ENCODE measurements at places on chromosomes 11 and 22. TPM values are rescaled to one million over a fixed set of nuclear protein-coding genes. Genes with fewer than 3 reads are reported as not detected.

DNA sequence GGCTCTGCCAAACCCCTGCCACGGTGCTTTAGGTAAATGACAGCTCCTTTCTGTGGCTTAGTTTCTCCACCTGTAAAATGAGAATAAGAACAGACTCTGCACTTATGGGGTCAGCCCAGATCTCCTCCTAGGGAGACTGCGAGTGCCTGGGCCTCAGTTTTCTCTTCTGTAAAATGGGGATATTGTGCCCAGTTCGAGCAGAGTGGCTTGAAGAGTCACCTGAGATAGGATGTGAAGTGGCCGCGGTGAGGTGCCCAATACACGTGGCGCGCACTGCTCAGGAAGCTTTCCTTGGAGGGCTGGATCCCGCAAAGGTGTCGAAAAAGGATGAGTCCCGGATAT is 473 bp upstream of the EMID1 start:
- H3K4me3 ChIP-seq, result peak overlapping the region; percentile 87
- no peak overlapping the region for H3K27ac ChIP-seq
- DNase-seq, result no peak
- no peaks in the 10 kb centered on the region for H3K36me3 ChIP-seq
- no peaks in the 10 kb centered on the region for H3K27me3 ChIP-seq

- H3K27ac ChIP-seq, result no peak overlapping the region
- no peak overlapping the region for H3K4me3 ChIP-seq
- H3K4me1 ChIP-seq, result no peaks in the 10 kb centered on the region
- H3K27me3 ChIP-seq, result no peaks in the 10 kb centered on the region
- H3K36me3 ChIP-seq, result no peaks in the 10 kb centered on the region
Measured at GRCh38 chr11:69572233-69572860, 68.6 kb upstream of the CCND1 start.

DNA sequence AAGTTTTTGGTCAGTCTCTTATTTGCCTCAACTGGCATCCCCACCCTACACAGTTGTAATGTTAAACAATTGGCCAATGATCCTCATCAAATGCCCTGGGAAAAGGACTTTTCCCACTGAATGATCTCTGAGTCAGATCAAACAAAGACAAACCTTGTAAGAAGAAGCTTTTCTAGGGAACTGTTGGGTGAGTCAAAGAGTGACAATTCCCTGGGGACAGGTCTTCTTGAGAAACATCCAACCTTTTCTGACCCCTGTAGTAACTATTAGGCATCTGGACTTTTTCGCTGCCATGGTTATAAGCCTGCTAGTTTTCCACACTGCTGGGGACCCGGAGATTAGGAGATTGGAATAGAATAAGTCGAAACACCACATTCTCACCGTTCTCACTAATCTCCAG is 789.8 kb upstream of the API5 start:
- no peak overlapping the region for H3K4me3 ChIP-seq
- no peak for DNase-seq
- no peak overlapping the region for H3K27ac ChIP-seq

Gene OR5A1
- total RNA-seq, result not detected

Gene FXYD2
- total RNA-seq, result 1.3 TPM

Gene RBMXL2
- not detected for total RNA-seq

- H3K27ac ChIP-seq, result no peak overlapping the region
- H3K4me3 ChIP-seq, result no peak overlapping the region
- no peaks in the 10 kb centered on the region for H3K4me1 ChIP-seq
Measured at GRCh38 chr11:83760932-83761331, 474.8 kb upstream of the CCDC90B start.

Gene NNMT
- 1,078 TPM for total RNA-seq

Gene RFPL2
- total RNA-seq, result not detected

GRCh38 chr11:30326906-30327305 is 4.0 kb downstream of the ARL14EP start:
- no peak overlapping the region for H3K27ac ChIP-seq
- DNase-seq, result no peak
- H3K4me1 ChIP-seq, result peaks cover 4% of the 10 kb centered on the region
- no peaks in the 10 kb centered on the region for H3K27me3 ChIP-seq
- no peak overlapping the region for H3K4me3 ChIP-seq

DNA sequence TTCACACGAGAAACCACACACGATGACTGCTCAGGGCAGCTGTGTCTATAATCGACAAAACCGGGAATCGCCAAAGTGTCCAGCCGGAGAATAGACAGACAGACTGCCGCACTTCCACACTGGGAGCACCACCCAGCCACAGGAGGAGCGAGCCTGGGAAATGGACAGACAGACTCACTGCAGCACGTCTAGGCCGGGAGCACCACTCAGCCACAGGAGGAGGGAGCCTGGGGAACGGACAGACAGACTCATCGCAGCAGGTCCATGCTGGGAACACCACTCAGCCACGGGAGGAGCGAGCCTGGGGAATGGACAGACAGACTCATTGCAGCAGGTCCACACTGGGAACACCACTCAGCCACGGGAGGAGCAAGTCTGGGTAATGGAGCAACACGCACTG is 137.2 kb downstream of the BRD1 start:
- no peak overlapping the region for H3K27ac ChIP-seq
- no peaks in the 10 kb centered on the region for H3K36me3 ChIP-seq
- no peaks in the 10 kb centered on the region for H3K4me1 ChIP-seq

Gene TIMM8B
- 40.5 TPM for total RNA-seq

DNA sequence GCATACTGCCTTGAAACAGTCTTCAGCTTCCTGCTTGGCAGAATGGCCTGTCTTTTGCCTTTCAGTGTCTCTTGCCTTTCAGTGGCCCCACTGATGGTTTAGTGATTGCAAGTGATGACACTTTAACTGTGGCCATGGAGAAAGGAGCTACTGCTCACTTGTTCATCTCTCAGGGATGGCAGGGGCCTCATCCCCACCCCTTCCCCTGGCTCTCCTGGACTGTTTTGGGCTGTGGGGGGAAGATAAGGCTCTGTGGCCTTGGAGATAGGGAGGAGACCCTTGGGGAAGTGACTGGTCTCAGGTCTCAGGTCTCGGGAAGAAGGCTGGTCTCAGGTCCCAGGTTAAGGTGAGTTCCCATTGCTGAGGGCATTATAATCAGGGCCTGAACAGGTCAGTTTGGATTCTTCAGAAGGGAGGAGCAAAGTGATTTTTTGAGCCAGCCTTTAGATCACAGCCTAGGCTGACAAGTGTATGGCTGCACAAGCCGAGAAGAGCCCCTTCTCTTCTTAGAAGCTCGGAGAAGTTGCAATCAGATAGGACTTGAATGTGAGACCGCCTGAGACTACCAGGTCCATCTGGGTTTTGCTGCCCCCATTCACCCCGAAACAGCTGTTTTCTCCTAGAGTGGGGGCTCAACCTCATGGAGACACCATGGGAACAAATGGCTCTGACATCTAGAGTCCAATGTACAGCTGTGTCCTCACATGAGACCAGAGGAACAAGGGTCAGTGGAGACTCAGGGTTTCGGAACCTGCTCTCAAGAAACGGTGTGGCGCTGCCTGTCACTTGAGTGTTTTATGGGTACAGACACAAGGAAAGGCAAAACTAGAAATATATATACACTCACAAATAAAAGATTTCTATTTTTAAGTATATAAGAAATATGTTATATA is 15.9 kb upstream of the P2RY2 start:
- H3K4me3 ChIP-seq, result no peak overlapping the region
- no peaks in the 10 kb centered on the region for H3K27me3 ChIP-seq
- no peaks in the 10 kb centered on the region for H3K36me3 ChIP-seq
- H3K4me1 ChIP-seq, result no peaks in the 10 kb centered on the region
- DNase-seq, result no peak

GRCh38 chr22:32737811-32738497 is 63.6 kb upstream of the TIMP3 start:
- no peaks in the 10 kb centered on the region for H3K36me3 ChIP-seq
- no peak for DNase-seq
- H3K4me1 ChIP-seq, result no peaks in the 10 kb centered on the region
- no peaks in the 10 kb centered on the region for H3K27me3 ChIP-seq
- H3K27ac ChIP-seq, result no peak overlapping the region
- no peak overlapping the region for H3K4me3 ChIP-seq
